ENCODE measurements at places on chromosomes 3 and 15.

DNA sequence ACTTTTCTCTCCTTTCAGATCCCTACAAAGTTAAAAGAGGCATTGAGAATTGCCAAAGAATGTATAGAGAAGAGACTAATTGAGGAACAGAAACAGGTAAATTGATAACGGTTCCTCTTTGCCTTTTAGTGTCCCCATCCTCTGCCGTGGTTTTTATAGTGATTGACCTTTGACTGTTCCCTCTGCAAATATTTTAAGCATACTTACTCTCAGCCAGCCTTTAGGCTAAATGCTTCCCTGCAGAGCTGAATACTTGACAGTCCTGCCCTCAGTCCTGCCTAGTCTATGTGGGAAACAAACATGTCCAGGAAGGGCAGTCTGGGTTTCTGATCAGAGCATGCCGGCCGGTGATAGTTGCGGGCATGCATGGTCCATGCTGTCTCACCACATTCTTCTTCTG, 24.7 kb downstream of the PDHB start:
- no peak for DNase-seq

GRCh38 chr3:67017211-67017610, 19.1 kb downstream of the KBTBD8 start:
- DNase-seq: no peak

DNA sequence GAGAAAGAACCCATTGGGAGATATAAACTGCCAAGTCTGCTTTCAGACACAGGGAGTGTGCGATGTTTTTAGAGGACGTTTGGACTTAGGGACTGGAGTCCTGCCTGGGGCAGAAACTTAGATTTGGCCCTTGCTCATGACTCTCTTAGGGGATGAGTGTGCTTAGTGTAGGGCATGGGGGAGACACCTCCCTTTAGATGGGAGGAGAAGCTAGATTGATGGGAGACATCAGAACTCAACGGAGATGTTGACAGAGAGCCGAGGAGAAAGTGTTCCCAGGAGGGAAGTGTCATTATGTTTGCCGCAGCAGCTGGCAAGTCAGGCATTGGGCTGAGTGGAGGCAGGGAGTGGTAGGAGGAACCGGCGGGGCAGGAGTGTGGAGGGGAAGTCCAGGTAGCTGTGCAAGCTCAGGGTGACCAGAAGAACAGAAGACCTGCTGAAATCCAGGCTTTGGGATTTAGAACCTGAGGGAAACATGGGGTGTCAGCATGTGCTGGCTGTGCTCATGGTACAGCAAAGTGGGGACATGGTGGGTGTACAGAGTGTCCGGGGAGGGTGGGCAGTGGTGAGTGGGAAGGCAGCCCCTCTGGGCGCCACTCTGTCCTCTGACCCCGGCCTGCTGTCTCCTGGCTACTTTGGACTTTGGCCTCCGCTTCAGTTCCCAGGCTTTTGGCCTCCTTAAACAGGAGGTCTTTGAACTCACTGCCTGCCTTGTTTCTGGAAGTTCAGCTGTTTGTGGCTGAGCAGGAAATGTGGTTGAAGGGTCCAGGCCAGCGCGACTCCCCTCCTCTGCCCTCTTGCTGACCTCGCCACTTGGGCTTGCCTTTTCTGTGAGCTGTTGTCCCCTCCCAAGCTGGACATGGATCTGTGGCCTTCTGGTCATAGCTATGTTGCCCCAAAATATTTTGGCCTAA, 324.0 kb upstream of the LRRFIP2 start:
- no peak for DNase-seq

GRCh38 chr3:15805756-15806266, 8.0 kb upstream of the ANKRD28 start:
- peak; percentile 5 for DNase-seq

- no peak for DNase-seq
These were observed 86.5 kb downstream of the AQR start for GRCh38 chr15:34883042-34883441.

GRCh38 chr15:65369651-65370050, 8.2 kb downstream of the IGDCC3 start:
- DNase-seq: no peak

DNA sequence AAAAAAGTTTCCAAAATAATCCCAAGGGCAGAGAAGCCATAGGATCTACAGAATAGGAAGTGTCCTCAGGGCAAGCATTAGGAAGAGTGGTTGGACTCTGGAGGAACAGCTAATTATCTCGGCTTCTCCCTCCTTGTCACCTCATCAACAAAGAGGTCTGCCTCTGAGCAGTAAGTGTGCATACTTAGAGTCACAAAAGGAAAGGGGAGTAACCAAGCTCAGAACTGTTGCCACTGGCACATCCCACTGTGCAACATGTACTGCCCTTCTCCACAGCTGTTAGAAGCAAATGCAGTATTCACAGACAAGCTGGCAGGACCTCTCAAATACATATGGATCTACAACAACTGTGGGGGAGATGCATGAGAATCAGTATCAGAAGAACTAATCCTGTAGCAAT, 31.5 kb downstream of the NGLY1 start:
- DNase-seq: no peak

DNA sequence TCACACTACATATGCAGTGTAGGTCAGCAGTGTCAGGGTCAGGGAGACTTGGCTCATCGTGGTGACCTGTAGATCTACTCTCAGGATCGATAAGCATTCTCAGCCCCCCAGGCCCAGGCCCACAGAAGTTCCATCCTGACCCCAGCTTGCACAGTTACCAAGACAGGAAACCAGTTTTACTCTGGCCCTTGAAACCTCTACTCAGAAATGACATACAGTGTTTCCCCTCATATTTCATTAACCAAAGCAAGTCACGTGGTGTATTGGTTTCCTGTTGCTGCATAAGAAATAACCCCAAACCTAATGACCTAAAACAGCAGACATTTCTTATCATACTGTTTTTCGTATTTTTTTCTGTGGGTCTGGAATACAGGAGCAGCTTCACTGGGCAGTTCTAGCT, 242.2 kb downstream of the SLCO3A1 start:
- no peak for DNase-seq

GRCh38 chr3:37899101-37899707, 37.5 kb downstream of the CTDSPL start:
- no peak for DNase-seq

- DNase-seq: no peak
These were observed 51.7 kb downstream of the BOC start for GRCh38 chr3:113263020-113263419.

GRCh38 chr3:61573441-61573840, 12.1 kb downstream of the PTPRG start:
- peak; percentile 17 for DNase-seq

Data from kidney tubule cell (primary cell).